NCI-H1105 (cell line): ENCODE measurements at places on chromosomes 5 and 9.

GRCh38 chr9:82584349-82584863, 478.5 kb downstream of the RASEF start:
- no peak for DNase-seq

DNA sequence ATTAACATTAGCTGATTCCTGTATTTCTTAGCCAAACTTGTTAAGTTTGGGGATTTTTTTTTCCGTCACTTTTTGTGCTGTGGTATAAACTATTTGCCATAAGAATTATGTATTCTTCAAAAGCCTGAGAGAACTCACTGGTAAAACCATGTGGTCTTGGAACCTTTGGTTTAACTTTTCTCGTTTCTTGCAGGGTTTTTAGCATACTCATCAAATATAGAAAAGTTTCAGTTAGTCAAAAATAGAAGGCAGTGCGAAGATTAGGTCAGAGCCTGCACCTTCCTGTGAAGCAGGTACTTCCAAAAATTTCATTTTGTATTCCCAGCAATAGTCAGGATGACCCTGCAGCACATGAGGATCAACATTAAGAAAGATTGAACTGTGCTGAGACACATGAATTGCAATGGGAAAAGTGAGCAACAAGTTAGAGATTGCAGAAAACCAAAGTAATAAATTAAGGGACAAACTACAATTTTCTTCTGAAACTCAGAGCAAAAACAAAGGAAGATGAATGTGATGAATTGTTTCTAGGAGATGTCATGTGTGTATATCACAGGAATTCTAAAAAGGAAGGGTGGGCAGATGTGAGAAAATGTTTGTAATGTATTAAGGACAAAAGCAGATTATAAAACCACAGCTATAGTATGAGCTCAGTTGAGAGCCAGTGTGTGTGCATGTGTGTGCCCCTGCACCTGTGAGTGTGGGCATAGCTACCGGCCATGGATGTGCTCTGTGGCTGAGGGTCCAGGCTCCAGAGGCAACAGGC, 102.2 kb downstream of the ANGPTL2 start:
- no peak for DNase-seq

- no peak for DNase-seq
Observed at GRCh38 chr5:97922776-97923175, 739.7 kb upstream of the RIOK2 start.

GRCh38 chr5:147788023-147788422, 5.5 kb upstream of the JAKMIP2 start:
- DNase-seq = no peak

DNA sequence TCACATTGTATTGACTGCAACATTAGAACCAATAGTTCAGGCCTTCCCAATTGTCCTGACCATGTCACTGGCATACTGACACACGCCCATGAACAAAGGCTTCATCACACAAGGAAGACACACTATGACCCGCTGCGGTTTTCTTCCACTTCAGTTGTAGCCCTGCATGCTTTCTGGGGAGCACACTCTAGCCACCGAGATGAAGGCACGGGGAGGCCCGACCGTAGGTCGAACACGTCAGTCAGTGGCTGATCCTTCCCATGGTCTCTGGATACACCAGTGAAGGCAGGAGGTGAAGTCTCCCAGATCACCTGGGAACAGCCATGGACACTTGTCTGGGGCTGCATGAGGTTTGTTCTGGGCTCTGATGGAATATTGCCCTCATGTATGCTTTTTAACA, 224.7 kb downstream of the FSTL4 start:
- no peak for DNase-seq

- no peak for DNase-seq
Observed at GRCh38 chr9:94648185-94648584, 8.9 kb upstream of the FBP1 start.

DNA sequence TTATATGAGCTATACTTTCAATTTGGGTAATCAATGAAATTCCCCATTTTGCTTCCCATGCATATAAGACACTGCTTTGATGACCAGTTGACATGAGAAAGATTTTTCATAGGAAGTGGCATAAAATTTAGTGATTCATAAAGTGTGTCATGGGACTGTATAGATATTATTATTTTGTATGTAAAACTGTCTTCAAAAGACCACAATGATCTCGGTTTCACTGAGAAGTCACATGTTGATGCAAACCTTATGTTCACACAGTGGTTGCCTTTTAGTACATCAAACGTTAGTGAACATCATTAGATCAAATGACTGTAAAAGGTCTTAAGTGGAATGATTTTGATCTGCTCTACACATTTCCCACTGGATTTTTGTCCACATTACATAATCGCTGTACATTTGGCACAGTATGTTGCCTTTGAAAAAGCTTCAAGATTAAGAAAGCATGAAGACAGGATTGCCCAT, 349.2 kb upstream of the MEF2C start:
- DNase-seq = no peak

GRCh38 chr5:132380741-132381140, 11.2 kb downstream of the SLC22A5 start:
- no peak for DNase-seq

GRCh38 chr9:68870086-68870485, 143.8 kb downstream of the PRKACG start:
- DNase-seq = no peak

- DNase-seq = peak; percentile 41
Observed at GRCh38 chr9:16221366-16221765, 649.1 kb downstream of the BNC2 start.

GRCh38 chr9:126635661-126636439, 22.1 kb downstream of the LMX1B start:
- DNase-seq = no peak

- DNase-seq = no peak
Observed at GRCh38 chr5:139512786-139513390, 30.3 kb upstream of the STING1 start.

DNA sequence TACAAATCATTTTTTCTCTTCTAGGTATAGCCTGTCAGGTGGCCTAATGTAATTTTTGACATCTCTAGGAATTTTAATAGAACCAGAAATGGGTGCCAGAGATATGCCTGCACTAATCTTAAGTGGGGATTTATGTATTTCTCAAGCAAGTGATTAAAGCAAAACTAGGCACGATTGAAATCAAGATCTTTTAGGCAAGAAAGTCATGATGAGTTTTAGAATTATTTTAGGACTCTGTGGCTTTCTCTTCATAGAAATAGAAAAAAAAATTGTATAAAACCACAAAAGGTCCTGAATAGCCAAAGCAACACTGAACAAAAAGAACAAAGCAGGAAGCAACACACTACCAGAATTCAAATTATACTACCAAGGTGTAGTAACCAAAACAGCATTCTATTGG, 952 bp upstream of the AMACR start:
- DNase-seq = no peak

GRCh38 chr9:74379718-74380117, 117.4 kb upstream of the RORB start:
- peak; percentile 23 for DNase-seq

- no peak for DNase-seq
Observed at GRCh38 chr5:9630251-9630650, at the start of gene TAS2R1. TAS2R1 (minus strand) TSS chr5:9630351; CDS start chr5:9630032, 319 bp downstream.

- DNase-seq = peak; percentile 65
Observed at GRCh38 chr9:93297659-93298497, 113.9 kb downstream of the WNK2 start.

DNA sequence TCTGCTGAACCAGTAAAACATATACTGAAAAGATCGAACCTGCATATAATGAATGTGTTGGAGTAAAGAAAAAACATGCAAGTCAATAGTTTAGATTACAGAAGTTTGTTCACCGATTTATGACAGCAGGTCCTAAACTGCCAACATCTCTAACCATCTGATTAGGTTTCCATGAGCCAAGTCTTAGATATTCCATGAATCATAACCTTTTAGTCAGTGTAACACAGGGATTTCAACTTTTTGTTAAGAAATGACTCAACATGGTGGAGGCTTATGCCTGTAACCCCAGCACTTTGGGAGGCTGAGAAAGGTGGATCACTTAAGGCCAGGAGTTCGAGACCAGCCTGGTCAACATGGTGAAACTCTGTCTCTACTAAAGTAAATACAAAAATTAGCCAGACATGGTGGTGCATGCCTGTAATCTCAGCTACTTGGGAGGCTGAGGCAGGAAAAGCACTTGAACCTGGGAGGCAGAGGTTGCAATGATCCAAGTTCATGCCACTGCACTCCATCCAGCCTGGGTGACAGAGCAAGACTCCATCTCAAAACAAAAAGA, 38.7 kb downstream of the APC start:
- no peak for DNase-seq

- DNase-seq = no peak
Observed at GRCh38 chr9:101970609-101971008, 232.2 kb upstream of the GRIN3A start.

DNA sequence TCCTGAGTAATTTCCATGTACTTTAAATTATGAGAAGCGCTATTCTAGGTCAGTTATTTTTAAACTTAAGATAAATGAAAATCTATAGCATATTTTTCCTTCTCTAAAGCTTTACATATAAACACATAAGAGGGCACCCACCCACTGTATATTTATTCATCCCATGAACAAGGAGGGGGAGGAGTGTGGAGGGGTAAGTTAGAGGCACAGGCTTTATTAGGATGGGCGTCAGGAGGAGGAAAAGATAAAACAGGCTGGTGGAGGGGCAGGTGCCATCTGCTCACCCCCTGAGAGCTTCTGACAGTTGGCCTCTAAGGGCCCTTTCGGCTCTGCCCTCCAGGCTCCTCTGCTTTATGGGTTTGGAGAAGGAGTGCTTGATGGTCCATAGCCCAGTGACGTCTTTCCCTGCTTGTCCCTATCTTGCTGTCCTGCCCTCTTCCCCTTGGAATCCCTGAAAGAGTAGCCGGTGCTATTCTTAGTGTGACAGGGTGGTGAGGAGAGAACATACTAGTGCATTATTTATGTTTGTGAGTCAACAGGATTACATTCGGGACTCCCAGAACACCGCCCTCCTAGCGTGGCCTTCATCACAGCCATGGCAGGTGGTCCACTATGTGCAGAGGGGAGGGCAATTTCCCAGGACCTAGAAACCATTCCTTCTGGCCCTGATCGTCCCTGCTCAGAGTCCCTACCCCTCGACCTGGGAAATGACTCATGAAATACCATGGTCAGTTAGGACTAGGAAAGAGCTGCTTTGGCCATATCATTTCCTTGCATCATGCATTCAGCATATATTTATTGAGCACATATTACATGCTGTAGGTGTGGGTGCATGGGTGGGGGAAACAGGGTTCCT, 7.9 kb upstream of the SYNPO start:
- DNase-seq = no peak

- no peak for DNase-seq
Observed at GRCh38 chr5:116764941-116765340, 190.3 kb upstream of the SEMA6A start.

- peak; percentile 16 for DNase-seq
Observed at GRCh38 chr5:174608631-174609097, 115.7 kb upstream of the MSX2 start.

DNA sequence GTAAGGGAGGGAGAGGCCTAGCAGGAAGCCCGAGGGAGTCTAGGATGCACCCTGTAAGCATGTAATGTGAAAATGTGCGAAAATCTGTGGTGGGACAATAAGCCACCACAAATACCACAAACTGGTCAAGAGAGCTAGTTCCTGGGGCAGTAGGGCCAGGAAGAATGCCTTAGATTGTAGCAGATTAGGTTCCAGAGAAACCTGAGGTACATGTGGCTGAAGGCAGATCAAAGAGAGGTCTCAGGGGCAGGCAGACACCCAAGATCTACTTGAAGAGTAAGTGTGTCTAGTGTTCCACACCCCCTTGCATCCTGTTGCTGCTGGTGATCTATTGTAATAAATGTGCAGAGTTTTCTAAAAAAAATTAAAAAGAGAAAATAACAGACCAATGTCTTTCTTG, 1677.3 kb upstream of the CDH6 start:
- no peak for DNase-seq

DNA sequence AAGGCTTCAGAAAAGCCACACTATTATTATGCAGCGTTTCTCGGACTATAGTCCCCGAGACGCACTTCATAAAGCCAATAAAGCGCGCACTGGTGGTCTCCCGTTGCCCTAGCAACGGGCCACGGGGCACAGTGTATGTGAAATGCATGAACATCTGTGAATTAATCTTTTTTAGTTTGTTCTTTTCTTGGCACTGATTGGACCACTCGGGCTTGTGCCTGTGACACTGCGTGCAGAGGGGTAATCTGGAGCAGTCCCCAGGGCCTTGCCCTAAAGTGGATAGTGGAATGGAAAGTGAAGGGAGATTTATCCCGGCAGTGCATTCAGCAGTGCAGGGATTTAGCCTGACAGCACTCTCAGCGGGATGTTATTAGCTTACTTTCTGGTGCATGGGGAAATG, 92.1 kb downstream of the TLE4 start:
- DNase-seq = no peak

DNA sequence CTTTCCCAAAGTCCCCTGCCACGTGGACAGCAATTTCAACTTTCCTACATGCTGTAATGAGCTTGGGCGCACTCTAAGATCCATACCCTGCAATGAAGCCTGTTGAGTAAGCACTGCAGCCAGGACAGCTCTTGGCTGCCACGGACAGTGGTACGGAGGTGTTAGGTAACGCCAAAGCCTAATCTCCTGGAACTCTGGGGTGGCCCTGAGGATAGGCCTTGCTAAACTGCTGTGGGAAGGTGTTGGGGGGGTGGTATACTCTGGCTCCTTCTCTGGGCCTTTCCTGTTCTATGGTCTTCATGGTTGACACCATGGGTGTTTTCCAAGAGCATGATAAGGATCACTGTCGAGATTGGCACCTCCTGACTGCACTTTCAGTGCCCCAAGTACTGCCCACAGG, 66.4 kb upstream of the PITX1 start:
- no peak for DNase-seq

GRCh38 chr5:110840347-110840960, 101.6 kb downstream of the SLC25A46 start:
- DNase-seq = no peak

GRCh38 chr5:142388696-142389095, 63.9 kb upstream of the SPRY4 start:
- DNase-seq = no peak

GRCh38 chr9:130658893-130659698, 5.3 kb upstream of the PRDM12 start:
- DNase-seq = no peak

GRCh38 chr5:149801307-149801990, 71.3 kb downstream of the PPARGC1B start:
- no peak for DNase-seq

DNA sequence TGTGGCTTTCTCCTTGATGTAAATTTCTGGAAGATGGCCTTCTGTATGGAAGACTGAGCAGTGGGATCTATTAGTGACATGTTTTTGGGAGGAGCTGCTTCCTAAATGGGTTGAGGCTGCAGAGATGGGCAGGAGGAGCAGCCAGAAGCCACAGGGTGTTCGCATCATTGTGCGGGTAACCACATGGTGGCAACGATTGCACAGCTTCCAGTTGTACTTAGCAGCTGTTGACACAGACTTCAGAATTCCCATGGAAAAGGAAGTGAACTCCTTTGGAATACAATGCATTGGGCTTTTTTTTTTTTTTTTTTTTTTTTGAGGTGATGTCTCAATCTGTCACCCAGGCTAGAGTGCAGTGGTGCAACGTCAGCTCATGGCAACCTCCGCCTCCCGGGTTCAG, 297.3 kb downstream of the NR3C1 start:
- peak; percentile 24 for DNase-seq

DNA sequence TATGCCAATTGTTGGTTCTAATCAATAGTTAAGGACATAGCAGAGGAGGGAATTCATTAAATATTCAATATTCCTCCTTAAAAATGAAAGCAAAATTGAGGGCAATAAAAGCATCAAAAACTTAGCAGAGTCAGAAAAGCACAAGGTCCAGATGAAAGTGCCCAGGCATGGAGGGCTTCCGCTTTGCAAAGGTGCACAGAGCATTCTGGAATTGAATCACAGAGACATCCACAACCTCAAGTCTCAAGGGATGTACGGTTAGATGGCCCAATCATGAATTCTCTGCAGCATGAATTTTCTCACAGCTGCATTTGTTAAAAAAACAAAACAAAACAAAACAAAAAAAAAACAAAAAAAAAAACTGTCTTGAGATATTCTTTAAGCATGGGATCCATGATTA, 253.7 kb downstream of the SPOCK1 start:
- DNase-seq = no peak
